ENCODE measurements at places on chromosomes 1 and 21. TPM values are rescaled to one million over a fixed set of nuclear protein-coding genes. Genes with fewer than 3 reads are reported as not detected.

CELA3A gene
- polyA plus RNA-seq, result not detected

HSPA6 gene
- polyA plus RNA-seq, result 0.80 TPM

C1QB gene
- not detected for polyA plus RNA-seq

ILF2 gene
- 106 TPM for polyA plus RNA-seq

CACHD1 gene
- 0.08 TPM for polyA plus RNA-seq

CHI3L2 gene
- polyA plus RNA-seq, result 14.4 TPM

JAM2 gene
- polyA plus RNA-seq, result 0.15 TPM

CATSPERE gene
- 0.23 TPM for polyA plus RNA-seq

PTPN14 gene
- polyA plus RNA-seq, result 0.08 TPM

ROR1 gene
- 0.09 TPM for polyA plus RNA-seq

TMEM269 gene
- polyA plus RNA-seq, result not detected

C2CD4D gene
- polyA plus RNA-seq, result 0.20 TPM

SPRR5 gene
- not detected for polyA plus RNA-seq

SELL gene
- polyA plus RNA-seq, result 1,261 TPM

LDLRAD2 gene
- polyA plus RNA-seq, result 0.69 TPM

HES5 gene
- not detected for polyA plus RNA-seq

FAM131C gene
- polyA plus RNA-seq, result not detected

ODF2L gene
- 23.1 TPM for polyA plus RNA-seq

TAGLN2 gene
- polyA plus RNA-seq, result 1,399 TPM

LHX8 gene
- polyA plus RNA-seq, result not detected

TGFBR3 gene
- polyA plus RNA-seq, result 2.3 TPM

DHX9 gene
- 93.7 TPM for polyA plus RNA-seq

Data from IgD-negative memory B cell (primary cell).